ENCODE measurements at places on chromosomes 5 and 9.

GRCh38 chr5:51396797-51397196, 13.5 kb downstream of the ISL1 start:
- DNase-seq: no peak

- DNase-seq: no peak
Measured at GRCh38 chr5:167294882-167295680, 996.4 kb upstream of the WWC1 start.

- DNase-seq: peak; percentile 51
Measured at GRCh38 chr5:37248970-37249814, at the start of gene CPLANE1. Gene CPLANE1 (minus strand): TSS chr5:37249376. CDS start chr5:37247698, 1,678 bp downstream.

GRCh38 chr5:65482736-65483545, 1.2 kb upstream of the ADAMTS6 start:
- DNase-seq: peak; percentile 49
